NCI-H1930 (cell line): ENCODE measurements at places on chromosomes 6 and 20.

DNA sequence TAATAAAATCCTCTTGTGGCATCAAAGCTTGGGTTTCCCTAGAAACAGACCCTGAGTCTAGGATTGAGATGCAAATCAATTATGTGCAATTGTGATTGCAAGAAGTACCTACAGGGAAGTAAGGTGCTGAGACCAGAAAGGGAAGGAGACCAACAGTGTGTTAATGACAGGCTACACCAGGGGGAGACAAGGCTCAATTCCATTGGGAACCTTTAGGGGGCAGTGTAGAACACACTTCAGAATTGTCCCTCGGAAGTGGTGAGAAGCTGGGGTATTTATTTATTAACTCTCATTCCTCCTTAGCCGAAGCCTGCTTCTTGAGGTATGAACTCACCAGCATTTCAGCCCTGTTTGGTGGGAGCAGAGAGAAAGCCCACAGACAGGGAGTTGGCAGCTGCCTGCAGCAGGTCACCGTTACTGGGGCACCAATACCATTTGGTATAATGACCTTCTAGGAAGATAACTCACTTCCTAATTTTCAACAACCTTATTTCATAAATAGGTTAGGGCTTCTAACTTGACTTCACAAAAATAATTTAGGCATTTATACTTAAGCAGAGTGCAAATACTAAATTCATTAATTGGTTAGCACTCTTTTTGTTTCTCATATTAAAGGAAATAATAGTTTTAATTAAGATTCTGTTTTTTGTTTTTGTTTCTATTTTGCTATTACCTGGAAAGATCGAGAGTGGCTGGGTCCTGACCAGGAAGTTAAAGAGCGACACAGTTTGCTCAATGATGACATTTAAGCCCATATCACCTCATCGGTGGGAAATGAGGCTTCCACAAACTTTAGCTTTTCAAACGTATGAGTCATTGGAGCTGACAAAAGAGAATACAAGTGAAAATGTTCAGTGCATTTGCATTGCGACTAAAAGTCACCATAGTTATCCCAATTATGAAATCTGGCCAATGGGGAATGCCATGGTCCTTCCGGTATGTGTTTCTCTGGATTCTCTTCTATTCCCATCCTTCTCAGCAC lies 94.8 kb downstream of the BTBD3 start:
- DNase-seq, result peak; percentile 15

- no peak for DNase-seq
Measured at GRCh38 chr6:65776332-65776731, 69.3 kb upstream of the EYS start.

- no peak for DNase-seq
Measured at GRCh38 chr6:109121411-109121810, 26.1 kb downstream of the CEP57L1 start.

DNA sequence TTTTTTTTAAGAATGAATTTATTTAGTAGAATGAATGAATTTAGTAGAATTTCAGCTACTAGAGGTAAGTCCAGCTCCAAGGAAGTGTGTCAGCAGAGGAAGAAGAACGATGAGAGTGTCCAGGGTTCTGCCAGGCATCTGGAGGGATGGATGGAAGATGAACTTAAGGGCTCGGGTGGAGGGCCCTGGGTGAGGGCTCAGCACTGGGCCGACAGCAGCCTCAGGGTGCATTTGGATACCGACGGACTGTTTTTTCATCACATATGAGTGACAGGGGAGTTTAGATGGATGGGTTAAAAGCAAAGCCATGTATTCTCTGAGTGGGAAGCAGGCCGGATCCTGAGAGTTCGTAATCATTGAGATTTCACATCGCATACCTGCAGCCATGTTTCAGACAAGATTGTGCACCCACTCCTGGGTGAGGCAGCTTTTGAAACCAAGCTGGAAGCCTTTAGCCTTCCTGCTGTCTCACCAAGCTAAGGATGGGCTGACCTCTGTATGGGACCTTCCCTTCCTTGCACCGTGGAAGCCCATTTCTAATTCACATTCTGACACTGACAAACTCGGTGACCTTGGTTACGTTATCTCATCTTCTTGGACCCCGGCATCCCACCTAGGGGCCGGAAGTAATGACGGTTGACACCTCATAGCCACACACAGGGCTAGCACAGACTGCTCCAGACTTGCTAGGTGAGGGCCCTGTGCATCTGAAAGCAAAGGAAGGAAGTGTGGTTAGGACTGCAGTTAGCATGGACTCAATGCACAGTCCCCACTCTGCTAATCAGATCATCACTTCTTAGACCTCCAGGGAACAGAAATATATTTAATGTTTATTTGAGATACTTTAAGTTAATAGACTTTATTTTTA lies 228.5 kb downstream of the SLC24A3 start:
- no peak for DNase-seq

- DNase-seq, result no peak
Measured at GRCh38 chr6:109269057-109269456, 113.2 kb downstream of the CD164 start.

DNA sequence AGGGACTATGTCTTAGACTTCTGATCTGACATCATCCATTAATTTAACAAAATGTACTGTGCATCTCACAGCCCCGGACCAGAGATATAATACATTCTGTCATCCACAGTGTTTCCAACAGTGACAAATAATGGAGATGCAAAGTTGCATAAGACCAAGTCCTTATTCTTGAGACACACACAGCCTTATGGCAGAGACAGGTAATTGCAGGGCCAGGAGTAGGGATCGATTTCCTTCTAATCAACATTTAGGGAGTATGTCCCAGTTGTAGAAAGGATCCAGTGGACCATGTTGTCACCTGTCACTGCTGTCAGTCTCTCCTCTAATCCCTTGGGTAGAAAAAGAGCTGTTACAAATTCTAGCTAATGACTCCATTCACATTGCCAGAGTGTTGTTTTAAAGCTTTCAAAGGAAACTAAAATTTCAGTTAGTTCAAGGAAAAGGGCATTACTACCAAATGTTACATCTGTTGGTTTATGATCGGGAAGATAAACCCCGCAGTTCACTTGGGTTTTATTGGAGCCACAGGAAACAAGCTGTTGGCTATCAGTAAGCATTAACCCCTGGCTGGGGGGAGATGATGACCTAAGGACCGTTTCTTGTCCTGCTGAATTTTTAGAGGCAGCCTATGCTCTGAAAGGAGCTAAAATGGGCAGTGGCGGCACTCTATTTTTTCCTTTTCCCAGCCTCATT lies 111.4 kb upstream of the ATXN1 start:
- DNase-seq, result no peak

GRCh38 chr20:17580895-17581294 lies 11.0 kb downstream of the DSTN start:
- no peak for DNase-seq

DNA sequence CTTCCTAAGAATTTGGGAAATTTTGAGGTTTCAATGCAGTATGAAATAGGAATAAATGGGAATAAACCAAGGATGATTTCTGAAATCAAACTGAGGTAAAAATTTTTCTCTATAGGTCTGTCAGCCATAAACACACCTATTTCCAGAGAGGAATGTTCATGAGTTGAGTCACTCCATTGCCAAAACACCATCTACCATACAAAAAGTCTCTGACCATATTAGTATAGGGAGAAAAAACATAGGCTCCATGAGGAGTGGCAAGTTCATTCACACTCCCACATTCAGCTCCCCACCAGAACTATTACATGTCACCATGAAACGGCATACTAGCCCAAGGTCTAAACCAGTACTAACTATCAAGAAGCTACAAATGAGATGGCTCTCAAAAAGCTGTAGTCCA lies 9.6 kb downstream of the ZNF318 start:
- DNase-seq, result no peak

DNA sequence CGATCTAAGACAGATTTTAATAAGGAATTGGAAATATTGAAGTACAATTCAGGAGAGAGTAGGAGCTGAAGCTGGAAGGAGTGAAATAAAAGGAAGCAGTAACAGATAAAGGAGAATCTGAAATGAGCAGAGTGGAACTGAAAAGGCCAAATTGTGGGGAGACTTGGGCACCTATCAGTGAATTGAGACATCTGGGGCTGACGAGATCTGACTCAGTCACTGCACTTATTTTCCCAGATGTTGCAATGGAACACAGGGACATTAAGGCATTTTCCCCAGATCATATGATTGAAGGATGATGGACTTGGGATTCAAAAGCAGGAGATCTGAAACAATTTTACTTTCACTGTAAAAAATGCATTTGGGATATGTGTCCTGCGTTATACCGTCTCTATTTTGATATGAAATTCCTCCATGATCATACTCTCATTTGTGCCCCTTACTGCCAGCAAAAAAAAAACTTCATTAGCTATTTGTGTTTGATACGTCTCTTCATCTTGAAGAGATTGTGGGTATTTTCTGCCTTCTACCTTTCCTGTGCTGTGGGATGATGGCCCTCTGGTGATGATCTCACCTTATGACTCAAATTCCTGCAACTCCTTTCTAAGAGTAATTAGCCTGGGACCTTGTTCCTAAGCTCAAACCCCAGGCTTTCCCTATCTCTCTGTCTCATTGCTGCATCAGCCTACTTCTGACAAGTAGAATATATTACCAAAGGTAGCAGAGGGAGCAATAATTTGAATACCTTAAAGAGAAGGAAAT lies 278.5 kb upstream of the MAN1A1 start:
- DNase-seq, result no peak

DNA sequence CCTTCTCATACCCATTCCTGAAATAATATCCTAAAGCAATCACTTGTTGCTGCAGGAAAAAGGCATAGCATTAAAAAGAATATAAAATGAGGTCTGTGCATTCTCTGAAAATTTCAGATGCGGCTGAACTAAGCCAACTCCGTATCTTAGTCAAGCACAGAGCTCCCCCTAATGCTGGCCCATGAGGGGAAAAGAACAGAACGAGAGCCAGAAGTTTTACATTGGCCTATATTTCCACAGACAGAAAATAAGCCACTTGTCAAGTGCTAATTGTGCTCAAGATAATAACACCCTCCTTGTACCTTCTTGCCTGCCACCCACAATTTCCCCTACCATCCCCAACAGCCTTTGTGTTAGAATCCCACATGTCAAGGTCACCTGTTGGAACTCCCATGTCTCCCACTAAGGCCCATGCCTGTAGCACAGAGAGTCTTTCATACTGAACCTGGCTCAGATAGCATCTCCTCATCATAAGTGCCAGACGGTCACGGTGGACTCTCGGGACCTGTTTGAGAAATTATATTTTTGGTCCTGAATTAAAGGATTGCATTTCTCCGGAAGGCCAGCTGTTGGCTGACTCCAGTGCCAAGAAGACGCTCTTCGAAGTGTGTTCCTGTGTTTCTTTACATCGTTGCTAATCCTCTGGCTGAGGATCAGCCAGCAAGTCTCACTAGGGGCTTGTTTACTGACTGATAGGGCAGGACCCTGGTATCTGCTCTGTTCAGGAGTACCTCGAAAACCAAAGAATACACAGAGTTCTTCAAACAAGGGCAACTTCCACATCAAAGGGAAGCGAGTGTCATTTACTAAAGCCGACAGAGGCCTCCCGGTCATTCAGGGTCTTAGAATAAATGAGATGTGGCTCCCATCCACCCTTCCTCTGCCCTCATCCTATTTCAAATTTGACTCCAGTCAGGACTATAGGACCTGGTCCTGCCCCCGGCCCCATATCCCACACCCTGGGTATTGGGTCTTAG lies 183.4 kb upstream of the FBXL4 start:
- DNase-seq, result no peak

GRCh38 chr6:166769648-166770047 lies 142.6 kb upstream of the RPS6KA2 start:
- DNase-seq, result no peak

- no peak for DNase-seq
Measured at GRCh38 chr6:118103381-118104146, 196.5 kb downstream of the SLC35F1 start.

- no peak for DNase-seq
Measured at GRCh38 chr6:43709654-43710303, 22.2 kb upstream of the MRPS18A start.

GRCh38 chr6:11650025-11650696 lies 112.6 kb downstream of the TMEM170B start:
- DNase-seq, result no peak

GRCh38 chr6:83199173-83199862 lies 6.2 kb downstream of the RWDD2A start:
- no peak for DNase-seq

DNA sequence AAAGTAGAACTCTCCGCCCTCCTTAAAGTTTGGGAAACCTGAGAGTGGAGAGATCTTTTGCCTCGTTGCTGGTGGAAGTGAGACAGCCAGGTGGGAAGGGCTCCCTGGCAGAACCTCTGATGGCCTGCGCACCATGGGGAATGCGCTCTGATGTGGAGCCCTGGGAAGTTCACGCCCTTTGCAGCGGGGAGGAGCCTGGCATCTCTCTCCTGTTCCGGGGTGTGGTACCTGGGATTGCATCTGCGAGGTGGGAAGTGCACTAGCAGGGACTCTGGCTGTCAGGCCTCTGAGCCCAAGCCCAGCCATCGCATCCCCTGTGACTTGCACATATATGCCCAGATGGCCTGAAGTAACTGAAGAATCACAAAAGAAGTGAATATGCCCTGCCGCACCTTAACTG lies 159.8 kb downstream of the AKAP7 start:
- DNase-seq, result no peak

DNA sequence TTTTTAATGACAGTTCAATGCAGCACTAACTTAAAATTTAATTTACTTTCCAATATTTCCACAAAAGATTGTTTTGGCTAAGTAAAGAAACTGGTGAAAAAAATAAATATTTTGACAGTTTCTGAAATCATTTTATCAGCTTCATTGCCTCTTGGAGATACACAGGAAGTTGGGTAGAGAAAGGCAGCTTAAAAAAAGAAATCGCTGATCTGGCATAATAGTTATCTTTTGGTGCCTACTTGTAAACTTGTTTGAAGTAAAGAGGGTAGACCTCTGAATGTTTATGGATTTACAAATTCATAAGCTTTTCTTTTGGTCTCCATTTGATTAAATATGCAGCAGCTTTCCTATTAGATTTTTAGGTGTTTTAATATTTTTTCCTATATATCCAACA lies 103.4 kb downstream of the RTN4IP1 start:
- DNase-seq, result no peak

GRCh38 chr20:58308290-58308679 lies 1.2 kb upstream of the RAB22A start:
- DNase-seq, result no peak

DNA sequence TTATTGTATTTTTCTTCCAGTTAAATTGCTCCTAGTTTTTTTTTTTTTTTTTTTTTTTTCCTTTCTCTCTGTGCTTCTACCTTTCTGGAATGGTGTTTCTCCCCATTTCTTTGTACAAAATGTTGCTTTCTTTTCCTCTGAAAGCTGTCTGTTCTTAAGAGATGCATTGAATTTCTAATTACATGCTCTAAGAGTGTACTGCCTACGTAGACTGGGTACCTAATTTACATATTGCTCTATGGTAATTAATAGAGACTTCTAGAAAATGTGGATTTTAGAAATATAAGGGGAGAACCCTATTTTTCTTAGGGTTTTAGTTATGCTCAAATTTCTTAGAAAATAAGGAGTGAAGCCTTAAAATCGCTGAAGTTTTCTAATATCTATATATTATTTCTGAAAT lies 13.8 kb downstream of the KCNQ5 start:
- no peak for DNase-seq
